ENCODE measurements at places on chromosomes 5 and 9.
A peak's percentile ranks its signal among the peaks of the same experiment; 100 is the strongest.

GRCh38 chr5:115068239-115069086, 101.2 kb downstream of the TRIM36 start:
- peak; percentile 44 for DNase-seq

- DNase-seq = no peak
Observed at GRCh38 chr5:73027361-73027760, 71.5 kb downstream of the FCHO2 start.

DNA sequence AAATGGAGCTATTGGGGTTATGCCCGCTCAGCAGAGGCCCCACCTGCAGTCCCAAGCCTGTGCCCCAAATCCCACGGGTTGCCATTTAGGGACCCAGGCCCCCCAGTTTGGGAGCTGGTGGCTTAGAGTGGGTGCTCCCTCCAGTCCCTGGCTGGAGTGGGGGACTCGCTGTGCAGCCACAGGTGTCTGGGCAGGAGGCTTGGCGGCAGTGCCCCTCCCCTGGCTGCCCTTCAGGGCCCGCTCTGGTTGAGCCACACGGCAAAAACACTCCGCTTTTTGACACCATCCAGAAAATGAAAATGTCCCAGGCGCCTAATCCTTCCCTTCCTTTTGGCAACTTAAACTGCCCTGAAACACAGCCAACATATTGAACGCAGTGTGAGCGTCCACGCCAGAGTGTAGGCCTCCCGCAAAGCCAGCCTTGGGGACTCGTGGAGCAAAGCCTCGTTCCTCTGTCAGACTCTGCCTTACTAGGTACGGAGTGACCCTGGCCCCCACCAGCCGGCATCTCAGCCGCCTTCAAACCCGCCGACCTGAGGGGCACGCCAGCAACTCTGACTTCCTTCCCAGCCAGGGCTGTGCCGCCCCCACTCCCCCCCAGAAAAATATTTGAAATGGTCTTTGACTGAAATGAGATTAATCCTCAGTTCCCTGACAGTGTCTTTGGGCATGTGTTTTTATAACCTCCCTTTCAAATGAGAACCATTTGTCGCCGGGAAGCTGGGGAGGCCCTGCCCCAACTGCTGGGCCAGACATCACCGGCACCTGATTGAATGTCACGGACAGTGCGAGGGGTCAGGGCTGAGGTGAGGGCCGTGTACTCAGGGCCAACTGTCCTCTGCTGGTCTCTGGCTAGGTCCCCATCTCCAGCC, 98.5 kb upstream of the LMX1B start:
- DNase-seq = no peak

GRCh38 chr9:32248189-32248712, 136.2 kb upstream of the ACO1 start:
- DNase-seq = no peak

DNA sequence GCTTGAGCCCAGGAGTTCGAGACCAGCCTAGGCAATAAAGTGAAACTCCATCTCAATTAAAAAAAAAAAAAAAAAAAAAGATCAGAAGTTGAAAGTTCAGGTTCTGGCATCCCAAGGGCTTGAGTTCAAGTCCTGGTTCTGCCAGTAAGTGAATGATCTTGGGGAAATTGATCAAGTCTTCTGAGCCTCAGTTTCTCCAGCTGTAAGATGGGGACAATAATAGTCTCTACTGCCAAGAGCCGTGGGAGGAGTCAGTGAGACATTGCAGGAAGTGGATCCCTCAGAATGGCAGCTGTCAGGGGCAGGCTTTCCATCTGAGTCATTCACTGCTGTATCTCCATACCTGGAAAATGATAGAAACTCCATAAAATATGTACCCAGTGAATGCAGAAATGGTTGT, 37.8 kb upstream of the FUBP3 start:
- no peak for DNase-seq

GRCh38 chr5:91703128-91703527, 320.0 kb upstream of the ARRDC3 start:
- no peak for DNase-seq

GRCh38 chr5:127997201-127997704, 86.3 kb upstream of the SLC12A2 start:
- no peak for DNase-seq

DNA sequence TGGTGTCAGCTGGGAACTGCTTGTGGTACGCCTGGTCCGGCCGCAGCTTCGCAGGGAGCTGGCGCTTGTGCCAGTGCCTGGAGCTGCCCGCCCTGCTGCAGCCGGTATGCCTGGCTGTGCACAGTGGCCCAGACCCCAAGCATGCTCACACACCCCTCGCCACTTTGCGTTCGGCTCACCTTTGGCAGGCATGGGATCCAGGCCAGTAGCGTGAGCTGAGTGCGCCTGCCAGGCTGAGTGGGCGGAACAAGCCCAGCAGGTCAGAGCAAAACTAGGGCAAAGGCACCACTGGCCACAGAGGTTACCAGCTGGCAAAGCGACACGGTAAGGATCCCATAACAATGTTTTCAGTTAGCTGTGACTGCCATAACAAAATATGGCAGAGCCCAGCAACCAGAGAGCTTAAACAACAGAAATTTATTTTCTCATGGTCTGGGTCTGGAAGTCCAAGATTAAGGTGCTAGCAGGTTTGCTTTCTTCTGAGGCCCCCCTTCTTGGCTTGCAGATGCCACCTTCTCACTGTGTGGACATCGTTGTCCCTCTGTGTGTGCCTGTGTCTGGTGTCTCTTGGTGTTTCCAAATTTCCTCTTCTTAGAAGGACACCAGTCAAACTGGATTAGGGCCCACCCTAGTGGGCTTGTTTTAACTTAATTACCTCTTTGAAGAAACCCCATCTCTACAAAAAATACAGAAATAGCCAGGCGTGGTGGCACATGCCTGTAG, 61.6 kb downstream of the PSAT1 start:
- no peak for DNase-seq

- DNase-seq = no peak
Observed at GRCh38 chr5:12570688-12571087, 666.4 kb upstream of the CTNND2 start.

GRCh38 chr9:114855488-114855887, 49.6 kb upstream of the TNFSF15 start:
- DNase-seq = no peak

DNA sequence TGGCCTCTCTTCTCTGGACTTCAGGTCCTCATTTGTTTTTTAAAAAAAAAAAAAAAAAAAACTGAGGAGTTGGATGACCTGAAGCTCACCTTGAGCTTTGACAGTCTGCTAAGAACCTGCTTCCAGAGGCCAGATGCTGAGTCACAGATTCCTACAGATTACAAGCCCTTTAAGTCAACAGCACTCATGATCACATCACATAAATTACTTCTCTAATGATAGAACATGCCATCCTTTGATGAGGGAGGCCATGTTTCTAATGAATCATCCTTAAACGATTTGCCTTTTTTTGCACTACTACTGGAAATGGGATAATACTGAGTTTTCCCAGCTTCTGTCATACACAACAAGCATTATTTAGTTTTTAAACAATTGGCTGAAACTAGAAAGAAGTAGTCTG, 34.2 kb upstream of the MYOT start:
- peak; percentile 78 for DNase-seq

DNA sequence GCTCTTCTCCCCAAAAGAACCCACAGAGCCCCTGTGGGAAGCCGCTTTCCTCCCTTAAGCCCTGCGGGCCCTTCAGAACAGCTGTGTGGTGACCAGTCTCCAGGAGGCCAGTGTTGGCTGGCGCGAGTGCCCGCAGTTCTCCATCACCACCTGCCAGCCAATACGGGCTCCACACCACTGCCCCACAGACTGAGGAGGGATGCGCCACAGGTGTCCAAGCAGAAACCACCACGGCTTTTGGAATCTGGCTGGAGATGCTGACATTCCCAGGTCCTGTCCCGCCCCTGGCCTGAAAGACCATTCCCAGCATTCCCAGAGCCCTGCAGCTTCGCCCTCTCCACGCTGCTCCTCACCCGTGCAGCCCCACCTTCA, 12.8 kb downstream of the CCNI2 start:
- DNase-seq = no peak

DNA sequence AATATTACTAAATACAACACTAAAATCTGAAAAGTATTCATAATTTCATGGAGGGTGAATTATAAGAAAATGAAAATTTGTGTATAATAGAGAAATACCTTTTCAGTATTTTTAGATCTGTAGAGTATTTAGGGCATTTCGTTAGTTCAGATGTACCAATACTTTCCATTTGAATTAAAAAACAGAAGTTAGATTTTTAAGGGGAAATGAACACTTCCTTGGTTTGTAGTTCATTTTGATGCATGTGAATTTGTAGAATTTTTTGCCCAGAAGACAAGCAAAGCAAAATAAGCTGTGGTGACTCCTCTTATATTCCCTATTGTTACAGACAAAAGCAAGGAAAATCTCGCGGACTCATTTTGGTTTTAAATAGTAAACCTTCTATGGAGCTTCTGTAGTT, 209.0 kb upstream of the RPS23 start:
- no peak for DNase-seq

DNA sequence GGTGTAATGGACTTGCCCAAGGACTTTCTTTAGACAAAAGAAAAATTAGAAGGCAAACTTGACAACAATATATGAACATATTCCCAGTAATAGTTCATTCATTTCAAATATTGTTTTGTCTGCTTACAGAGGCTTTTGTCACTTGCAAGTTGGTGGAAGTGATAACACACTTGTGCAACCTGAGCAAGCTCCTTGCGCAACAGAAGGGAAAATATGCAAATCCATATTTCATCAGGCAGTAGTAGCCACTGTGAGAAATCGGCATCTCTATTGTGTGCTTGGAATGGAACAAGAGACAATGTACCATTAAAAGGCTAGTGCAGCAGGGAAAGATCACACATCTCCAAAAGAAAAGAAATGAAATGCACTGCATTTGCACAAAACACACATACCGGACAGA, 125.3 kb upstream of the RASEF start:
- no peak for DNase-seq

Data from LHCN-M2 (cell line).